ENCODE measurements at places on chromosomes 3 and 15.

DNA sequence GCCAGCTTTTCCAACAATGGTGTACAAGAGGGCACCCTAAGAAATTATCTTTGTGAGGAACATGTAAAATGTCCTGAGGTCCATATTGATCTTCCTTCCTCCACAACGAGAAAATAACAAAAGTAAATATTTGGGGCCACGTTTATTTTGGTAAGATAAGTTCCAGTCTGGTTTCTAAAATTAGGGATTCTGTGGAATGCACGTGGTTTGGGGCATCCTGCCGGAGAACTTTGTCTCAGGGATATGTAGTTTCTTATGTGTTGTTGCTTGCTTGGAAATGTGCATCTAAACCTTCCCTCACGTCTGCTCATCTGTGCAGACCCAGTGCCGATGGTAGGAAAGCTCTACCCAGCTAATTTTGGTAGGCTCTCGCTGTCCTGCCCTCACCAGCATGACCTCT, 62.8 kb downstream of the CTDSPL start:
- no peak for DNase-seq

DNA sequence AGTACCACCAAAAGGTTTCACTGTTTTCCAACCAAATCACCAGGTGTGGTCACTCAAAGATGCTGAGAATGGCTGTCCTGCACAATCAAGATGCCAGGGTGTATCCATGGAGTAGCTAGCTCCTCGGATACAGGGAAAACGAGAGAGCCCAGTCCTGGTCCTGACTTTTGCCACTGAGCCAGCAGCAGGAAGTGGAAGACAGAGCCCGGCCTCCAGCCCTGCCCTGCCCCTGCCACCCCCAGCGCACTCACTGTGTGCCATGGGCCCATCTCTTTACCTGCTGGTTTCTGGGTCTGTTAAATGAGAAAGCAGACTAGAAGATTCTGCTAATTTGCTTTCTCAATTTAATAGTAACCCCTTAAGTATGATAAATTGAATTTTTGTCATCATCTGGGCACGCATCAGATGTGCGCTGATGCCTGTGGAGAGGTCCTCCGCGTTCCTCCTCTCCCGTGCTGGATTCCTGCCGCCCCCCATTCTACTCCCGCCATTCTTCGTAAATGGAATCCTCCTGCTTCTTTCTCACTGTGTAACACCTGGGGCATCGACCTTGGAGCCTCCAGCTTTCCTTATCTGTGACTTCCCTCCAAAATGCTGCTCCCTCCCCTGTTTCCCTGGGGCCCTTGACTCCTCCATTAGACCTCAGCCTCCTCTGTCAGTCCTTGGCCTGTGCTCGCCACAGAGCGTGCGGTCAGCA, 18.0 kb downstream of the TNFAIP8L3 start:
- DNase-seq = no peak

DNA sequence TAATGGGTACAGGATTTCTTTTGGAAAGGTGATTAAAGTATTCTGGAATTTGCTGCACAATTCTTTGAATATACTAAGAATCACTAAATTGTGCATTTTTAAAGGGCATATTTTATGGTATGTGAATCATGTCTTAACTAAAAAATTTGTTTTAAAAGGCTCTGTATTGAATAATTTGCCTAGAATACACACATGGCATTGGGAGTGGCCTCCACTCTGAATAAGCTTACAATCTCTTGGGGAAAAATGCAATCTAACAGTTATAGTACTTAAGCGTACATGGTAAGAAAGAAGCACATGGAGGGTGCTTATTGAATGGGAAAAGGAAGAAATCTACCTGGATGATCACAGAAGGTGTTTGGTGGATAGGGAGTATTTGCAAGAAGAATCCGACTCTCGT, 385.1 kb downstream of the LPP start:
- no peak for DNase-seq

DNA sequence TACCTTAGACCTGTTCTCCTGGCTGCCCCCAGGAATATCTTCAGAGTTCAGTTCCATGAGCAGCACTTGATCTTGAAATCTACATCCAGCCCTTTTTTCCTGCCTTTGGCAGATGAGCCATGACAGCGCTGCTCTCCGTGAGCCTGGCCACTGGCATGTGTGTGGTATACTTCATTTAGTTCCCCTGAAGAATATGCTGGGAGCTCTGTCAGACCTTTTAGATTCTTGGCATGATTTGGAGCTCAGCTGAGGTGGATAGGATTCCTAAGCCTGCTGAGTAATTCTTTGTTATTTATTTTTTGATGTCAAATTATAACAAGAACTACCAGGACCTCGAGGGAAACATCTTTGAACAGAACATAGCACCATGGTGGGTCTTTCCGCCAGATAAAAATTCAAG, 121.7 kb downstream of the EDEM1 start:
- no peak for DNase-seq

DNA sequence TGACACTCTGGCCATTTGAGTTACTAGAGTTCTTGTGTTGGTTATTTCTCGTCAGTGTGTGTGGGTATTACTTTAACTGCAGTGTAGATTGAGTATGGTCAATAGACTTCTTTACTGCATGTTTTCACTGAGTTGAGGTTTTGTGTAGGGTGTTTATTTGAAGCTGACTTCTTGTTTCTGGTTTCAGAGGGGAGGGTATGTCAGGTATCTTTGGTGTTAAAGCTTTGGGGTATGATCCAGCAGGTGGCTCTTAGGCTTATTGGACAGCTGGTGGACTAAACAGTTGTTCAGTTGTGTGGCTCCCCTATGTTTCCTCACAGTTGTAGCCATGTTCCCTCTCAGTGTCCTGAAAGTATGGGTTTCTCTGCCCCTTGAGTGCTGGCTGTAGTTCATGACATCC, 72.0 kb downstream of the AKAP13 start:
- DNase-seq = no peak

DNA sequence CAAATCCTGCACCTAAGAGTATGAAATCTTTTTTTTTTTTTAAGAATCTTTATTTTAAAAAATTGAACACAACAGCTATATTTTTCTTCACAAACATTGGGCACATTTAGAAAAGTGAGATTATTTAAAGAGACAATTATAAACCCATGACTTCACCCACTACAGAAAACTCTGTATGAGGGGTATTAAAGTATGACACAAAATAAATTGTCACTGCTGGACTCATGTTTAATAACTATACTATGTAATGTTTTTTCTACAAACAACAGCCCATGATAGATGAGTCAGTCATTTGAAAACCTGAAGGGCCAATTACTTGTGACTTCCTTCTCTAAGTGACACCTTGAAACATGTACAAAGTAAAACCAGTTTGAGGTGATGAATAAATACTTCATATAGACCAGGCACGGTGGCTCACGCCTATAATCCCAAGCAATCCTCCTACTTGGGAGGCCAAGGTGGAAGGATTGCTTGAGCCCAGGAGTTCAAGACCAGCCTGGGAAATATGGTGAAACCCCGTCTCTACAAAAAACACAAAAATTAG, 36.0 kb downstream of the AQR start:
- DNase-seq = no peak

DNA sequence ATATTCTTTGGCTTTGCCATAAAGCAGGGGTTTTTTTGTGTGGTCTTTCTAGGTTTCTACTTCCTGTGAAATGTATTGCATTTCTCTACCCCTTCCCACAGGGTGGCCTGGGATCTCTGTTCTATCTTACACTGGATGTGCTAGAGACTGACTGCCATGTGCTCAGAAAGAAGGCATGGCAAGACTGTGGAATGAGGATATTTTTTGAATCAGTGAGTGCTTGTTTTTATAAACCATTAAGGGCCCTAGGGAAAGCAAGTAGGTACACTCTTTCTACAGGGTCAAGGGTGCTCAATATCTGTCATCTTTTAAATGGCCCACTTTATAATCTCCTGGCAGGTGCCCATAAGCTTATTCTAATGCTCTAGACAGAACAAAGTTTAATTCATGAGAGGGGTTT, 730 bp downstream of the FETUB start:
- no peak for DNase-seq

GRCh38 chr3:11513817-11514135, 129.9 kb downstream of the VGLL4 start:
- no peak for DNase-seq

GRCh38 chr3:193347521-193348501, 30.7 kb downstream of the ATP13A5 start:
- no peak for DNase-seq

- DNase-seq = no peak
These were observed 14.3 kb downstream of the GRM2 start for GRCh38 chr3:51721062-51721745.

DNA sequence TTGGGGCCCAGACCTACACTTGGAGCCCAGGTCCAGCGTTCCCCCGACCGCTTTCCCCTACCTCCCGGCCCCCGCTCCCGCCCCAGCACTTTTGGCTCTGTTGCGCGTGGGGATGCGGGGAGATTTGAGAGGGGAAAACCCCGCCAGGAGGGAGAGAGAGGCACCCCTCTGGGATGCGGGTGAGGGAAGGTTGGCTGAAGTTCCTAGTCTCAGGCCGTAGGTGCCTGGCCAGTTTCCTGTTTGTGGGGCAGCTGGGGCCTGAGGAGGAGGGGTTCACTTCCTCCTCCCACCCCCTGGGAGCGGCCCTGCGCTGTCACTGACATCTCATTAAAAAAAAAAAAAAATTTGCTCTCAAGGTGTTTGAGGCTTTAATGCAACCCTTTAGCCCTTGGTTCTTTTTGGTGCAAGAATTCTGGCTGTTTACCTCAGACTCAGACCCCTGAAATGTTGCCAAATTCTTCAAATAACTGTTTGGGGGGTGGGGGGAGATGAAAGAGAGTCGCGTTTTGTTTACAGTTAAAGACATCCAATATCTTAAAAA, 2.6 kb downstream of the FAM43A start:
- DNase-seq = peak; percentile 63

- DNase-seq = peak; percentile 71
These were observed 594.4 kb downstream of the FOXP1 start for GRCh38 chr3:70989174-70989573.

DNA sequence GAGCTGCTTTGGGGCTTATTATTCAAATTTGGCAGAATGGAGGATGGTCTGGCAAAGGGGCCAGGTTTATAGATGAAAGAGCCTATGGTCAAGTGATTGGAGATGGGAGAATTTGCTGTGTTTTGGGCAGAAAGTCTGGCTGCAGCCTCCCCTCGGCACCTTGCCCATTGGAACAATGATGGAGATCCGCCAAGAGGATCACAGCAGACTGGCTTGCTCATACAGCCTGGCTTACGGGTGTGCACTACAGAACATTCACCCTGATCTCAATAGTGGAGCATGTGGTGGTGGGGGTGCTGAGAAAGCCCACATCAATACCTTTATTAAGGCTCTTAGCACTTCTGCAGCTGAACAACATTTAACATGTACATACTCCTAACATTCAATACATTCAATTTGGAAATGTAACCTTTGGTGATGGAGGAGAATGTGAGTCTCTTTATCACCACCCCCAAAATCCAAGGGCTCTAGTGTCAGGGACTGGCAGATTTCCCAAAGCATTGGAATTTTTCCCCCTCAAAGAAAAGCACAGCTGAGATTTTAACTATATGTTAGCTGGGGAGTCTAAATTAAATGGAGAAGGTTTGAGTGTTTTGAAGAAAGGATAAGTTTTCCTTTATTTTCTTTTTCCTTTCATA, 118.4 kb upstream of the TMC3 start:
- peak; percentile 28 for DNase-seq

- peak; percentile 56 for DNase-seq
These were observed 9.4 kb upstream of the EID1 start for GRCh38 chr15:48868536-48868935.

GRCh38 chr3:187027531-187028278, 97.4 kb downstream of the ST6GAL1 start:
- no peak for DNase-seq

- no peak for DNase-seq
These were observed 51.1 kb downstream of the NEDD4 start for GRCh38 chr15:55942332-55942731.

DNA sequence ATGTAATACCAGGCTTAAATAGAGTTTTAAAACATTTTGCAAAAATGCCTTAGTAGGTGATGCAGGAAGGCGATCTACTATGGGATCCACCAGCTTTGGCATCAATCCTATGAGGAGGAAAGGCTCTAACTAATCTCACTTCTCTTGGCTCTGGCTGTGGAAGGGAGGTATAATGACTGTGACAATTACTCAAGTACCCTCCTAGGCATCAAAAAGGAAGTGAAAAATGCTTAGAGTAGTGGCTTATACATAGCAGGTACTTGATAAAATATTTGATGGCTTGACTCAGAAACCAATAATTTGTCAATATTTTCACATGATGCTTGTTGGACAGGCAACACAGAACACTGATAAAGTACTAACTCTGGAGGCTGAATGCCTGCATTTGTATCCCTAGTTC, 34.1 kb upstream of the SERPINI2 start:
- no peak for DNase-seq

DNA sequence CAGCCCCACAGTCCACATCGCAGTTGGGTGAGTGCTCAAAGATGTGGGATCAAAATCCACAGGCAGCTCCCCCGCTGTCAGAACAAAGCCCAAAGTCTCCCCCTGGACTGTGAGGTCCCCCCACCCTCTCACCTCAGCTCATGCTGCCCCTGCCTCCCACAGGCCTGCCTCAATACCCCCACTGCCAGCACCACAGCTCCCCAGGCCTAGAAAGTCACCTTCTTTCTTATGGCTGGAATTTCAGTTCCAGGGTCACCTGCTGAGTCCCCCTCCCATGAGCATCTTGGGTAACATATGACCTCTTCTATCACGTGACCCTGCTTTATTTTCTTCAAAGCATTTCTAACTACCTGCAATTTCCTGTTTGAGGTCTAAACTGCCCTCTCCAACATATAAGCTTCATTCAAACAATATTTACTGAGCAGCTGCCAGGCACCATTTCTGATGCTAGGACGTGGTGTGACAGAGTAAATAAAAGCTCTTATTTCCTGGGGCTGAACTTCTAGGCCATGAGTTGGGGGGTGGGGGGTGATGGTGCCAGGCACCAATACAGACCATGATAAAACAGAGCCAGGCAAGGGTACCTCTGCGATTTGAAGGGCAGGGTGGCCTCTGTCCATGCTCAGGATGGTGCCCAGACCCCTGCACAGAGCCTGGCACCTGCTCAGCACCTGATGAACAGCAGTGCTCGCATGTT, 2.4 kb upstream of the TMEM89 start:
- DNase-seq = no peak

GRCh38 chr3:113129168-113129567, 82.2 kb upstream of the BOC start:
- DNase-seq = no peak

DNA sequence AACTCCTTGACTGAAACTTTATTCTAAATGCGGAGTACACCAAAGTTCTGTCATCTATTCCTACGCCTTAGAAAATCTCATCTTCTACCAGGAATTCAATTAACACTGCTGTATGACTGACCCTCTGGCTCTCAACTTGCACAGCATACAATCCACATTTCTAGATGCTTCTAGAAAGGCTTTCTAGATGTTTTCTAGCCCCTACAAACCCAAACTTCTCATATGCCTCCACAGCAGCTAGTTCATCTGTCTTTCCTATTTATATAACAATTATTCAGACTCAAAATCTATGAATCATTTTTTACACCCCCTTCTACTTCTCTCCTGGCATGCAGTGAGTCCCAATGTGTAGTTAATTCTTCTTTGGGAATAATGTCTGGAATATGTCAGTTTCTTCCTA, 13.2 kb downstream of the INO80 start:
- DNase-seq = no peak

DNA sequence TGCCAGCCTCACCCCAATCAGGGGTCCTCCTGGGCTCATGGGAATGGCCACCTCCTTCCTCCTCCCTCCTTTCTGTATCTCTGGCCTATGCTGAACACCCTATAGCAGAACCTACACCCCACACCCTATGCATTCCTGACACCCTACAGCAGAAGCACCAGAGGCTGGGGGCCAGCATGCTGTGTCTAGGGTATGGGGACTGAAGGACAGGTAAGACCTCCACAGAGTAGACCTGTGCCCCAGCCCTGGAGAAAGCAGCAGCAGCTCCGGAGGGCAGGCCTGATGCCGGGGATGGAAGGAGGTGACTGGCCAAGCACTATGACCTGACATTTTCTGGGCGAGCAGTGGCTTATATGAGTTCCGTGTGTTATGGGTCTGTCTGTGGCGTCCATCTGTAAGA, 66.9 kb downstream of the TLE3 start:
- DNase-seq = no peak
